ENCODE measurements at places on chromosomes 7 and 10. TPM values are rescaled to one million over a fixed set of nuclear protein-coding genes. Genes with fewer than 3 reads are reported as not detected.
A peak's percentile ranks its signal among the peaks of the same experiment; 100 is the strongest.

- no peak for DNase-seq
Measured at GRCh38 chr7:102208826-102209225, 77.8 kb upstream of the SH2B2 start.

GRCh38 chr7:32244806-32245345 is 174.7 kb upstream of the PDE1C start:
- no peak for DNase-seq

- peak; percentile 42 for DNase-seq
Measured at GRCh38 chr7:50792342-50793119, 9.8 kb upstream of the GRB10 start.

DNA sequence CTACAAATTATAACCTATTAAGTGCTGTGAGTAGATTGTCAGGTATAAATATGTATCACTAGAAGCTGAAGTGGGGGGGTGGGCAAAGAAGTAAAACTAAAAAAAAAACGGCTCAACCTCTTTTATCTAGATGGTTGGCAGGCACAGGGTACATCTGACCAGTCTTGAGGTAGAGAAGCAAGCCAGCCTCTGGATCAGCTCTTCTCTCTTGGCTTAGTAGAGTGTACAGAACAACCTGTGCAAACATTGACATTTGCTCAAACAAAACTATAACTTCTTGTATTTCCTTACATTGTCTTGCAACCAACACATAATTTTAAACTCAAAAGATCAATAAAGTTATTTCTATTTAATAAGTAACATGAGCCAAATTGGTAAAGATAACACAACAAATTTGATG is 25.6 kb downstream of the DNA2 start:
- DNase-seq: no peak

DNA sequence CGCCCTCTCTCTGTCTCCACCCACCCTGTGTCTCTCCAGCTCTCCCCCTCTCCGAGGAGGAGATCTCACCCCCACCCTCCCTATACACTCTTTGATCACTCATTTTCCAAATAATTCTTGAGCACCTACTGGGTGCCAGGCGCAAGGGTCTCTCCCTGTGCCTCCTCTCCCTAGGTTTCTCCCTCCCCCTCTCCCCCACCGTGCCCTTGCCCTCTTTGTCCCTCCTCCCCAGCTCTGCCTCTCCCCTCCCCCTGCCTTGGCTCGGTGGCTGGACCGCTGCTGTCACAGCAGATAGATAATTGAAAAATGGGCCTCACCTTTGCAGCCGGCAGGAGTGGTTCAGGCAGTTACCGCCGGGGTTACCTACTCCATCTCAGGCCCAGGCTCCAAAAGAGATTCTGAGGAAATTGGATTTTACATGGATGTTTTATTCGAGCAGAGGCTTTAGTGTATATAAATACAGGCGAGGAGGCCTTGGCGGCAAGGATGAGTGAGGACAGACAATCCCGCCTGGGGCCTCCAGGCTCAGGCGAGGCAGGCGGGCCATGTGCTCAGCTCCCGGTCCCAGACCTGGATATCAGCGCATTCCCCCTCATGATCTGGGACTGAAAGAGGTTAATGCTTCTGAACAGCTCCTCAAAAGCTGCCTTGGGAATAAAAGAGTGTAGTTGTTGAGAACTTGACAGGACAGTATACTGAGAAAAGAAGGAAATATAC is 60.8 kb upstream of the BTRC start:
- no peak for DNase-seq

DNA sequence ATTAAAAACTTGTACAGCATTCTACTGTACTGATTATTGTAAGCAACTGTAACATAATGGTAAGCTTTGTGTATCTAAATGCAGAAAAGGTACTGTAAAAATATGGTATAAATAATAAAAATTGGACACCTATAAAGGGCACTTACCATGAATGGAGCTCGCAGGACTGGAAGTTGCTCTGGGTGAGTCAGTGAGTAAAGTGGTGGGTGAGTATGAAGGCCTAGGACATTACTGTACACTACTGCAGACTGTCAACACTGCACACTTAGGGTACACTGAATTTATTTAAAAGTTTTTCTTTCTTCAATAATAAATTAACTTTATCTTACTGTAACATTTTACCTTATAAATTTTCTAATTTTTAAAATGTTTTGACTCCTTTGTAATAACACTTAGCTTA is 118.6 kb upstream of the ASAH2 start:
- no peak for DNase-seq

DNA sequence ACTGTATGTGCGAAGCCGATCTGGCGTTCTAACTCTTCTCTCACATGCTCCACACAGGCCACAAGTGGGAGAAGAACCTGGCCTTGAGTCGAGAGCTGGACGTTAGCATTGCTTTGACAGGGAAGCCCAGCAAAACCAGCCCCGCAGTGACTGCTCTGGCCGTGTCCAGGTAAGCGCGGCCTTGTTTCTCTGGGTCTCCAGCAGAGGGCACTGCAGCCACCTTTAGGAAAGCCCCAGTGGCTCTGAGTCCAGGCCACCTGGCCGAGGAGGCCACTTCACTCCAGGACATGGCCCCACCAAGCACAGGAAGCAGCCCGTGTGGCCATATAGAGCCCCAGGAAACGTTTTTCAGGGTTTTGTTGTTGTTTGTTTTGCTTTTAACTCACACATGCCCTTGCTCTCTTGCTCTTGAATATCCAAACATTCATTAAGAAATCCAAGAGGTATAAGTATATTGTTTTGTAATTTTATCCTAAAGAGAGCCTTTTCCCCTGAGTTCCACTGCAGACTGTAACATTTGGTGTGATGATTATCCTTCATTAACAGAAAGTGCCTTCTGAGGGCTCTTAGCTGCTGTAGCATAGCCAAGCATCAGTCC is 41.8 kb upstream of the LRRC18 start:
- peak; percentile 60 for DNase-seq

DNA sequence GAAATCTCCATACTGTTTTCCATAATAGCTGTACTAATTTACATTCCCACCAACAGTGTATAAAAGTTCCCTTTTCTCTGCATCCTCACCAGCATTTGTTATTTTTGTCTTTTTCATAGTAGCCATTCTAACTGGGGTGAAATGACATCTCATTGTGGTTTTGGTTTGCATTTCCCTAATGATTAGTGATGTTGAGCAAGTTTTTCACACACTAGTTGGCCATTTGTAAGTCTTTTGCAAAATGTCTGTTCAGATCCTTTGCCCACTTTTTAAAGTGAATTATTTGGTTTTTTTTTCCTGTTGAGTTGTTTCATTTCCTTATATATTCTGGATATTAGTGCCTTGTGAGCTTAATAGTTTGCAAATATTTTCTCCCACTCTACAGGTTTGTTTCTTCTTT is 101.0 kb upstream of the NFE2L3 start:
- DNase-seq: no peak

DNA sequence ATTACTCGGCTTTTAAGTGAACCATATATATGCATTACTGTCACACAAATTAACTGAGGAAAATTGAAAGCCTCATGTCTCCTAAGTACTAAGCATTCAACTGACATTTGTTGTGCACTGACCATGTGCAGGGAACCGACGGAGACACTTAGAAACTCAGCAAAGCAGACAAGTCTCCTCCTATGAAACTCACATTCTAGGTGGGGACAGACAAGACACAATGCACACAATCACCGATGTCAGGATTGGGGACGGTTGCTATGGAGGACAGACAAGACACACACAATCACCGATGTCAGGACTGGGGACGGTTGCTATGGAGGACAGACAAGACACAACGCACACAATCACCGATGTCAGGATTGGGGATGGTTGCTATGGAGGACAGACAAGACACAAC is 134.0 kb downstream of the PTPRN2 start:
- DNase-seq: no peak

GRCh38 chr7:17710312-17710711 is 230.0 kb downstream of the SNX13 start:
- DNase-seq: no peak

- DNase-seq: peak; percentile 66
Measured at GRCh38 chr7:100974021-100974420, 4.7 kb downstream of the MUC12 start.

DNA sequence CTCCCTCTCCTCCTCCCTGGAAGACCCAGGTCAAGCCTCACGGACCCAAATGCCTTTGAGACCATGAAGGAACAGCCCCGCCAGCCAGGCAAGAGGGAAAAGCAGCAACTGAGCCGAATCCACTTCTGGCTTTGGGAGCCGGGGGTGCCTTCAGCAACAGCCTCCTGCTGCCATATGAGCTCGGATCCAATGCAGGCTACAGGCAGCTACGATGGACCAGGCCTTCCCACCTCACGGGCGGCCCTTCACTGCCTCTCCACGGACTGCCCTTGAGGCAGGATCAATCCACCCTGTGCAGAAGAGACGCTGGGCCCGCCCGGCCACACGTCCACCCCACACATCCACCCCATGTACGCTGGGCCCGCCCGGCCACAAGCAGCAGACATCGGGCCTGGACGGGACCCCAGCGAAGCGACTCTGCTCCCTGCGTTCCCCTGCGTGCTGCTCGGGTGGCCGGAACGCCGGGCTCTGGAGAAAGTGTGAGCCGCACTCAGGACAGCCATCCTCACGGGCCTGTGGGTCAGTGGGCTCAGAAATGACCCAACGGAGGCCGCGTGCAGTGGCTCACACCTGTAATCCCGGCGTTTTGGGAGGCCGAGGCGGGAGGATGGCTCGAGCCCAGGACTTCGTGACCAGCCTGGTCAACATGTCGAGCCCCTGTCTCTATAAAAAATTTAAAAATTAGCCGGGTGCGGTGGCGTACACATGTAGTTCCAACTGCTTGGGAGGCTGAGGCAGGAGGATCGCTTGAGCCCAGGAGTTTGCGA is 82.0 kb downstream of the FOXL3 start:
- no peak for DNase-seq

DNA sequence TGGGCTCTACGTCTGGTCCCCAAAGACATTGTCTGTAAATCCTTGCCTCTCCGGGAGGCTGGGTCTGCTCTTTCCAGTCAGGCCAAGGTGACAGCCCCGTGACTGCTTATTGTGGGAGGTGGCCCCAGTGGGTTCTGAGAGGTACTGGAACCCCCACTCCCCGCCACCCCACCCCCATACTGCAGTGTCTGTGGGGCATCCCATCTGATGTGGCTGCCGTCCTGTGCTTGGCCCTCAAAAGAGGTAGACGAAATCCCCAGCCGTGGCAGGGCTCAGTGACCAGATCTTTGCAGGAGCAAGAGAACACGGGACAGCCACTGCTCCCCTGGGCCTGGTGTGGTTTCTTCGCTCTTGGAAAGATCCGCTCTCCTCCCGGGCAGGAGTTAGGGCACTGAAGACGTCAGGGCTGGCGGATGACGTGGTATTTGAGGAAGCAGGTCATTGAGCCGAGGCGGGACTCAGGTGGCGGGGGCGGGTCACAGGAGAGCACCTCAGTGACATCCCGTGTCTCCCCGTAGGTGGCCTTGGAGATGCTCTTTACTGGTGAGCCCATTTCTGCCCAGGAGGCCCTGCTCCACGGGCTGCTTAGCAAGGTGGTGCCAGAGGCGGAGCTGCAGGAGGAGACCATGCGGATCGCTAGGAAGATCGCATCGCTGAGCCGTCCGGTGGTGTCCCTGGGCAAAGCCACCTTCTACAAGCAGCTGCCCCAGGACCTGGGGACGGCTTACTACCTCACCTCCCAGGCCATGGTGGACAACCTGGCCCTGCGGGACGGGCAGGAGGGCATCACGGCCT is 20.7 kb downstream of the ECHDC3 start:
- DNase-seq: no peak

The LANCL2 gene
- total RNA-seq: 27.5 TPM

The DDC gene
- not detected for total RNA-seq

The PPP1R3C gene
- total RNA-seq: 11.8 TPM

The LRRC18 gene
- total RNA-seq: not detected

The SUGCT gene
- 3.3 TPM for total RNA-seq
